ENCODE measurements at places on chromosomes 4 and X.
A peak's percentile ranks its signal among the peaks of the same experiment; 100 is the strongest.

- DNase-seq, result no peak
Observed at GRCh38 chr4:10033191-10033881, 12.0 kb upstream of the SLC2A9 start.

GRCh38 chr4:40721730-40722171 is 28.0 kb upstream of the NSUN7 start:
- no peak for DNase-seq

GRCh38 chr4:186029571-186030398 is 39.2 kb upstream of the TLR3 start:
- no peak for DNase-seq

- DNase-seq, result peak; percentile 16
Observed at GRCh38 chrX:55056820-55057674, 17.8 kb upstream of the PAGE2B start.

DNA sequence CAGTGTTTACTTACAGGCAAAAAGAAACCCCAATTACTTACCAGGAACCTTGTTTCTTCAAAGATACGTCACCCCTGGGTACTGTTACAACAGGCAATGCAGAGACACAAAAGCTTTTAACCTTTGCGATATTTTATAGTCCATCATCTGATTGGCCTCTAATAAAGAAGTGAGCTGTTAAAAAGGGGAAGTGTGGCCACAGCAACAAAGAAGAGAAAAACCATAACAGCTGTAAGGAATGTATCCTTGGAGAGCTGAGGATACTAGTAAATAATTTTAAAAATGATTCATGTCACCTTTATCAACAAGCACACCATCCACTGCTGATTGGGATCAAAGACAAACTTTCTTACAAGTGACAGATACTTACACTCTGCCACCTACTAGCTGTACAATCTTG is 14.1 kb downstream of the GABRA4 start:
- DNase-seq, result no peak

GRCh38 chr4:31877429-31877828 is 1157.3 kb downstream of the PCDH7 start:
- no peak for DNase-seq

DNA sequence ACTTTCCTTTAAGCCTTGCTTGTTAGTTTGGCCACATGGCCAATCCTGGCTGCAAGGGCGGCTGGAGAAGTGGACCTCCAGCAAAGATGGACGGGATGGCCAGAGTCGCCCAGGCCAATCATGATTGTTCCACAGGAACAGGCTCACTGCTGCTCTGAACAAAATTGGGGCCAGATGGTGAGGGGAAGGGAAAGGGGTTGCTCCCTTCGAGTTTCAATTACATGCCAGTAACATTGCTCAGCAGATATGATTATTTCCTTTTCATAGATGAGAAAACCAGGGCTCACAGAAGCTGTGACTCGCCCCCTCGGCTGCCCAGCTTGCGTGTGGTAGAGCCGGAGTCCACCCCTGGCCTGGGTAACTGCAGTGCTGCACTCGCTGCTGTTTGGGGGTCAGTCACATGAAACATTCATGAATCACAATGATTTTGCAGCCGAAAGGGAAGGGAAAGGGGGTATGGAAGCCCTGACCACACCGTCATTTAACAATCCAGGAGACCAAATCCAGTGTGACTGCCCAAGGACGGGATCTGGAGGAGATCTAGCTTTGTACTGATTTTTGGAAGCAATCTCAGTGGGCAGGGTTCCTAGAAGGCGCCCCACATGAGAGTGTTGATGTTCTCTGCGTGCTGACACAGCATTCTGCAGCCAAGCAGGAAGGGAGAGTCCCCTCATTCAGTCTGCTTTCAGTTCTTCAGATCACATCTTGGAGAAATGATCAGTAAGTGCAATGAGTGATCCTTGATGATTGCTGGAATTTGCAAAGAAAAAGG is 77.3 kb upstream of the MSX1 start:
- no peak for DNase-seq

- DNase-seq, result peak; percentile 8
Observed at GRCh38 chrX:108642273-108642628, 94.1 kb downstream of the IRS4 start.

GRCh38 chr4:924107-925096 is 7.7 kb downstream of the GAK start:
- no peak for DNase-seq

- DNase-seq, result no peak
Observed at GRCh38 chr4:8157496-8157895, 1.1 kb downstream of the ABLIM2 start.

DNA sequence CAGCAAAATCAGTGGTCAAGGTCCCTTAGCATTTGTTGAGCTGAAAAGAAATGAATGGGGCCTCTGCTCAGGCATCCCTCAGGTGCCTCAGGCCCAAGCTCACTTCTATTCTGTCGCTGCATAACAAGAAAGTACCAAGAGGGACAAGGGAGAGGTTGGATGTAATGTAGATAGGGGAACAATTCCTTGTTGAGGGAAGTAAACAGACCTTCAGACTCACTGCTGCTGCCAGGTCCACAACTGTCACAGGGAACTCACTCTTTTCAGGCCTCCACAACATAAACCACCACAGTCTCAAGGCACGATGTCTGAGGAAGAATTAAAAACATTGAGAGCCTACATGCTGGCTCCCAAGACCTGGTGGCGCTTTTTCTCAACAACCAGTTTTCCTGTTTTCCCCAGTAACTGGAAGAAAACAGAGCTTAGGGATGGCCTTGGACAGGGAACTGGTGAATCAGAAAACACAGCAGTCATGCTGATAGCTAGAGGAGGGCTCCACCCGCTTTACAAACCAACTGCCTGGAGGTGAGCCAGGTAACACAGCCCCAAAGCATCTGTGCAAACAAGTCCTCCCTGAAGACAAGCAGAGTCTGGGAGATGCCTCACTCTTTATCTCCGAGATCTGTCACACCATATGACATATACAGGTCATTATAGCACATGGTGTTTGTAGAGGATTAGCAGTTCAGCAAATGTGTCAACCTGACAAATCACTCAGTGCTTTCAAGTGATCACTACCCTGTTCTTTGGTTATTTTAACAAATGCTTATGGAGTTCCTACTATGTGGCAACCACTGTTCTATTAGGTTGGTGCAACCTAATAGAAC is 14.3 kb upstream of the AWAT1 start:
- no peak for DNase-seq

DNA sequence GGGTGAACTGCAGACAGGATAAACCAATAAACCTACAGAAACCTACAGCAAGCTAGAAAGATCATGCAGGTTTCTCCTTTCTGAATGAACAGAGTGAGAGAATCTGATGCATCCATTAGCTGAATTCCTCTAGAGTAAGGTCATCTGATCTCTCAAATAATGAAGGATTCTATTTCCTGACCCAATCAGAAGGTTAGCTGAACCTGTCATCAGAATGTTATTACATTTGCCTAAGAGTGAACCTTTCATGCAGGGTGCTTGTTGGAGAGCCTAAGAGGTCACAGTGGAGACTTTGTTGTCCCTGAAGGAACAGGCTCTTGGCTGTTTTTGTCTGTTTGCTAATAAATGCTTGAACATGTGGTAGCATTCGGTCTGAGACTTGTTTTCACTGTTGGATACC is 24.0 kb downstream of the MEPE start:
- no peak for DNase-seq

GRCh38 chr4:40264995-40265909 is 68.4 kb downstream of the RHOH start:
- peak; percentile 73 for DNase-seq

- no peak for DNase-seq
Observed at GRCh38 chr4:79827283-79827682, 245.7 kb downstream of the ANTXR2 start.

DNA sequence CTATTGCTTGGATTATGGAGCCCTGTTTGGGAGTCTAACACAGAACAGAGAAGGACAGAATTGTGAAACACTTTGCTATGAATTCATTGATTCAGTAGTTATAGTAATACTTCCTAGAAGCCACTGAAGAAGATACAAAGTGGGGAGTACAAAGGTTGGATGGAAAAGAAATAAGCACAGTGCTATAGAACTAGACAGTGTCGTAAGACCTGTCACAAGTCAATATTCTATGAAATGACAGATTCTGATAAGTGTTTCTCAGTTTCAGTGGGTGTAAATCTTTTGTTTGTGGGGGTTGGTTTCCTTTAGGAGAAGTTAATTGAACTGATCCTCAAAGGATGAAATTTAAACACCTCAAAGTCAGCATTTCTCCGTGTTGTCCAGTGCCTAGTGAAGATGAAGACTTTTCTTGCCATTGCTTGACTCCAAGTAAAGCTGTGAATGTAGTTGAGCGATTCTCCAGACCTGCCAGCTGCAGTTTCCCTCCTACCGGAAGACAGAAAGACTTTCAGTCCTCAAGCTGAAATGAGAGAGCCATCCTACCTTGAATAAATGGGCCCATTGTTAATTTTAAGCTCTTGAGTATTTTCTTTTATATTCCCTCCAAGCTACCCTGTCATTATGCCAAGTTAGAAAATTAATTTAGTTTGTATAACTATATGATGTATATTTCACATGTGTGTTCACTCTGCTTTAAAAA is 7.9 kb downstream of the PDLIM5 start:
- DNase-seq, result no peak

DNA sequence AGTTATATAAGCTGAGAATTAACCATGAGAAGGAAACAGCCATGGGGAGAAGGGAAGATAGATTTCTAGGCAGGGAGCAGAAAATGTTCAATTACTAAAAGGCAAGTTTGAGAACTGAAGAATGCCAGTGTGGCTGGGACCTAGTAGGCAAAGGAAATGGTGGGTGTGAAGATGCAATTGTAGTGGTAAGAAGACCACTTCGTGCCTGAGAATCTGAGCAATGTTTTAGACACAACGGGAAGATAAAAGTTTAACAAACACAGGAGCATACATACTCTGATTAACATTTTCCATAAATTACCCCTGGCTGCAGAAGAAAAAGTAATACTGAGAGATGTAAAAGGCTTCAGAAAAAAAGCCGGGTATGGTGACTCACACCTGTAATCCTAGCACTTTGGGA is 18.1 kb upstream of the MMRN1 start:
- DNase-seq, result no peak

DNA sequence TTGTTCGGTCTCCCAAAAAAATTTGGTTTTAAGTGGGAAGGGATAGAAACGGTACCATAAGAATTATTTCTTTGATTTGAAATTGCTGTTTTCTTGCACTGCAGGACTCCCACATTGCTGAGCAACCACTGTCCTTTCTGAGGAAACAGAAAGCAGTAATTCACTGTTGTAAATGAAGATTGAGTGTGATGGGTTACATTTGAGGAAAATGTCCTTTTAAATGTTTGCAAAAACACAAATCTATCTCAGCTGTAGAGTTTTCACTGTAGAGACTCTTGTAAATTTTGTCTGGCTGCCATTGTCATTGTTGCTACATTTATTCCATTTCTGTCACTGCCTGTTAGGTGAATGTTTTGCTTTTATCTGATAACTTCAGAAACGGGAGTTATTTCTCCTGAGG is 105.2 kb downstream of the FRAS1 start:
- no peak for DNase-seq

GRCh38 chr4:158783785-158784184 is 15.0 kb downstream of the FNIP2 start:
- no peak for DNase-seq

- no peak for DNase-seq
Observed at GRCh38 chr4:160091631-160092030, 988.8 kb downstream of the RAPGEF2 start.

GRCh38 chrX:40863671-40864070 is 128.3 kb upstream of the MED14 start:
- DNase-seq, result no peak
